ENCODE measurements at places on chromosomes 11 and 22. TPM values are rescaled to one million over a fixed set of nuclear protein-coding genes. Genes with fewer than 3 reads are reported as not detected.

GRCh38 chr11:128667873-128668272 lies 26.0 kb upstream of the FLI1 start:
- H3K4me1 ChIP-seq: peaks cover 4% of the 10 kb centered on the region
- H3K27ac ChIP-seq: no peak overlapping the region
- H3K27me3 ChIP-seq: no peaks in the 10 kb centered on the region
- no peaks in the 10 kb centered on the region for H3K36me3 ChIP-seq

DNA sequence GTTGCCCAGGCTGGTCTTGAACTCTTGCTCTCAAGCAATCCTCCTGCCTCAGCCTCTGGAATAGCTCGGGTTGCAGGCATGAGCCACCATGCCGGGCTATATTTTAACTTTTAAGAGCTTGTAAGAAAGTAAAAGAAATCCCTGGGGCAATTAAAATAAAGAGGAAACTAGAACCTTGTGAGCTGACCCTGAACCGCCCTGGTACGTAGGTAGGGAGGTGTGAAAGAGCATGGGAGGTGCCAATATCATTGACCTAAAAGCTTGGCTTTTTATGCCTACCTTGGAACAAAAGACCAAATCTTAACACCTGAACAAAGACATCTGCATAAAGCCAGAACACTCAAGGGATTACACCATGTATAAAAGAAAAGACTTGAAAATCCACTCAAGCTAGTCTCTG lies 595.1 kb downstream of the SOX6 start:
- peaks cover 2% of the 10 kb centered on the region for H3K27me3 ChIP-seq
- no peak overlapping the region for H3K4me3 ChIP-seq
- H3K36me3 ChIP-seq: no peaks in the 10 kb centered on the region
- no peak overlapping the region for H3K27ac ChIP-seq

DNA sequence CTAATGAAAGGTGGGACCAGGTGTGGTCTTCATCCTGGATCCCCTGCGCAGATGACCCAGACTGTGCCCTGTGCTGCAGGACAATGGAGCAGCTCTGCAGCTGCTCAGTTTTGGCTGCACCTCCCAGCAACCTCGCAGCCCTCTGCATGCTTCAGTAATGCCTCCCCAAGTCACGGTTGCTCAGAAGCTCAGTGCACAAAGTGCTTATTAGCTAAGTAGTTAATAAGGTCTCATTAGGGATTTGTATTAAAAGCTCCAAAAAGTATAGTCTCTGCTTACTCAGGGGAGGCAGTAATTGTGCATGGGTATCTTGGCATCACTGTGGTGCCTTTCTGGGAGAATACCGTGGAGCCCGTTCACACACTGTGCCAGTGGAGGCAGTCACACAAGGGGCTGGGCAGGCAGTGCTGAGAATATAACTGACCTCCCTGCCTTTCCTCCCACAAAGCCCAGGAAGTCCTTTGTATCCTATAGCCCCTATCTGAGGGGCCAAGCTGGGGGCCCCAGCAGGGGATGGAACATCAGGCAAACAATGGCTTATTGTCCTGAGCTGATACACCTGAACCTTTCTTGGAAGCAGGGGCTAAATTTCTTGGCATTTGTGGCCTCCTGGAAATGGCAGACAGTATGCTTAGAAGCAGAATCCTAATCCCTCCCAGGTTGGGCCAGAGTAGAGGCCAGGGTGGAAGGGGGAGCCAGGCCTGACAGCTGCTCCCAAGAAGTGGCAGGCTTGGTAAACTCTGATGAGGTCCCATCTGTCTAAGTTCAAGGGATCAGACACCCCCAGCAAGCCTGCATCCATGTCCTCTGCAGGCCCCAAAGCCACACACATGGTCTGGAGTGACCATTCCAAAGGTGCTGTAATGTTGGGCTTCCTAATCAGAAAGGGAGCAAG lies 125.5 kb upstream of the PARVA start:
- H3K27me3 ChIP-seq: no peaks in the 10 kb centered on the region
- no peak for DNase-seq
- H3K27ac ChIP-seq: no peak overlapping the region
- H3K36me3 ChIP-seq: peaks cover 14% of the 10 kb centered on the region
- H3K4me1 ChIP-seq: no peaks in the 10 kb centered on the region

GRCh38 chr11:29336727-29337575 lies 679.9 kb downstream of the KCNA4 start:
- no peak overlapping the region for H3K27ac ChIP-seq
- no peaks in the 10 kb centered on the region for H3K36me3 ChIP-seq
- H3K27me3 ChIP-seq: no peaks in the 10 kb centered on the region
- H3K4me1 ChIP-seq: no peaks in the 10 kb centered on the region
- no peak for DNase-seq
- no peak overlapping the region for H3K4me3 ChIP-seq

DNA sequence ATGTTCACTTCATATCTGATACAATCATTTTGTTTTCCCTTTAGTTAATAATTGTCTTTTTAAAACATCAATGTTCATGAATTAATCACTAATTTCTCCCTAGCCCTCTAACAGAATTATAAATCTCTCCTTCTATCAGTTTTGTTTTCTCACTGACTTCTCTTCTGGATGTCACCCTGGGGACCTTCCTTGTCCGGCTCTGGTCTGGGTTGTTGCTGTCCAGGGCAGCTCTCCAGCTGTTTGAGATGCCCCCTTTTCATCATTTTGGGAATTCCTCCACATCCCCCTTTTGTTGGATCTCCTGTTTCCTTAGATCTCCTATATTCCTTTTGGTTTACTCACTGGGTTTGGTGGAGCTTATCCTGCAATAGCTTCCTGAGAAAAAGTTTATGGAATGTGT lies 35.6 kb upstream of the PSMA1 start:
- H3K4me1 ChIP-seq: peaks cover 3% of the 10 kb centered on the region
- peak overlapping the region; percentile 85 for H3K27ac ChIP-seq
- H3K27me3 ChIP-seq: no peaks in the 10 kb centered on the region
- H3K36me3 ChIP-seq: no peaks in the 10 kb centered on the region
- DNase-seq: no peak
- no peak overlapping the region for H3K4me3 ChIP-seq

DNA sequence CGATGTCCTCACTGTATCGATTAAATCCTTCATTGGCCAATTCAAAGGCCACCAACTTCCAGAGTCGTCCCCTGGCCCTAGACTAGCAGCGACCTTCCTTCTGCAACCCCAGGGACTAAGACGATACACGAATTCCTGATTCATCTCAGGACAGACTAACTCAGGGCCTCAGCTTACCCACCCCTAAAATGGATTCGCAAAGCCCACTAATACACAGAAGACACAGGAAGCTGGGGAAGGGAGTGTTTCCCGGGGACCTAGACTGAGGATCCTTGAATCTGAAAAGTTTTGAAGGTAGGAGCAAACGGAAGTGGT lies 509 bp downstream of the LAMTOR1 start:
- H3K4me3 ChIP-seq: peak overlapping the region; percentile 98
- no peak for DNase-seq
- H3K4me1 ChIP-seq: peaks cover 15% of the 10 kb centered on the region
- no peaks in the 10 kb centered on the region for H3K27me3 ChIP-seq
- H3K27ac ChIP-seq: peak overlapping the region; percentile 88

DNA sequence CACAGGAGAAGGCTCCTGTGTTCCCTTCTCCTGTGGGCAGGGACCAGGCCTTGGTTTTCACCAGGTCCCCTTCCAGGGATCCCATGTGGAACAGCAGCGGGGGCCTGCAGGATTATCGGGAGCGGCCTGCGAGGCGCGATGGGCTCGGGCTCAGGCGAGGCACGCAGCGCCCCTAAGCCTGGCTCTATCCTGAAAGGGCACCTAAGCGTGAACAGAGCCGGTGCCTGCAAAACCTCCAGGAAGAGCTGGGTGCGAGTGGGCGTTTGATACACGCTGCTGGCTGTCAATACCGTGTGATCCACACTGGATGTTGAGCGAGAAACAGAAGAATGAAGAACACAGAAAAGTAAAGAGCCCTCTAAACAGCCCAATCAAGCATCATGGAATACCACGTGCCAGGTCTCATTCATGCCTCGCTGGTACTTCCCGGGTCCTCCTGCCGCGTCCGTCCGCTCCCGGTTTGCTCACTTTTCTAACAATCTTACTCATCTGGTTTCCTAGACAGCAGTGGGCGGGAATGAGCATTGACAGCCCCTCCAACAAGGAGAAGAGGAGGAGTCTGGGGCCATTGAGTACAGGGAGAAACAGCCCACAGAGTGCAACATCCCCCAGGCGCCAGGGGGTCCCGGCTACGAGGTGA lies 12.5 kb downstream of the OSBPL5 start:
- H3K27me3 ChIP-seq: no peaks in the 10 kb centered on the region
- no peak overlapping the region for H3K4me3 ChIP-seq
- H3K4me1 ChIP-seq: peaks cover 26% of the 10 kb centered on the region
- peaks cover 81% of the 10 kb centered on the region for H3K36me3 ChIP-seq
- no peak overlapping the region for H3K27ac ChIP-seq

DNA sequence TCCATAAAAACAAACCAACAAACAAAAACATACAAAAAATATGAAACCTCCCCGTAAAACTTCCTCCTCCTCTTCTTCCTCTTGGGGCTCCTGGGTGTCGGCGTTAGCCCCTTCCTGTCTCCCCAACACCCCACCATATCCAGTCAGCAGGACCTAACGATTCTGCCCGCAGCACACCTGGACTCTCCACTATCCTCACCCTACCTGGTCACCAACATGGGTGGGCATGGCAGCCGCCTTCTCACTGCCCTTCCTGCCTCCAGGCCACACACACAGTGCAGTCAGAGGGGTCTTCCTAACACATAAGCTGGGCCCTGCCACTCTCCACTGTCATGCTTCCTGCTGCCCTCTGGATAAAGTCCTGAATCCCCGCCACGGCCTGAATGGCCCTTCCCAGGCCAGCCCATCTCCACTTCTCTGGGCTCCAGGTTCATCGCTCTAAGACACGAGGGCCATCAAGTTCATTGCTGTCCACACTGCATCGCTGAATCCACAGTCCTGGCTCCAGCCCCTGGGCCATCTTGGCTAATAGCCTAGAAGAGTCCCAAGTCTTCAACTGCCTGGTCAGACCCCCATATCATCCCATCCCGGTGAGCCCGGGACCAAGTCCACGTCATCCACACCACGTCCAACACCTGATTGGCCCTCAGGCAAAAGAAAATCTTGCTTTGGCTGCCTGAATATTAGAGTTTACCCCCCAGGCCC lies 76.2 kb downstream of the IGLL1 start:
- no peak for DNase-seq
- H3K36me3 ChIP-seq: no peaks in the 10 kb centered on the region
- H3K4me3 ChIP-seq: no peak overlapping the region
- H3K4me1 ChIP-seq: no peaks in the 10 kb centered on the region
- no peaks in the 10 kb centered on the region for H3K27me3 ChIP-seq

GRCh38 chr11:29002816-29003215 lies 894.6 kb downstream of the METTL15 start:
- H3K27ac ChIP-seq: no peak overlapping the region
- no peaks in the 10 kb centered on the region for H3K27me3 ChIP-seq
- no peak overlapping the region for H3K4me3 ChIP-seq
- no peaks in the 10 kb centered on the region for H3K4me1 ChIP-seq

- H3K36me3 ChIP-seq: no peaks in the 10 kb centered on the region
- peaks cover 42% of the 10 kb centered on the region for H3K4me1 ChIP-seq
- no peak overlapping the region for H3K4me3 ChIP-seq
- no peak overlapping the region for H3K27ac ChIP-seq
- DNase-seq: no peak
These were observed 46.7 kb downstream of the ABTB2 start for GRCh38 chr11:34311126-34311525.

DNA sequence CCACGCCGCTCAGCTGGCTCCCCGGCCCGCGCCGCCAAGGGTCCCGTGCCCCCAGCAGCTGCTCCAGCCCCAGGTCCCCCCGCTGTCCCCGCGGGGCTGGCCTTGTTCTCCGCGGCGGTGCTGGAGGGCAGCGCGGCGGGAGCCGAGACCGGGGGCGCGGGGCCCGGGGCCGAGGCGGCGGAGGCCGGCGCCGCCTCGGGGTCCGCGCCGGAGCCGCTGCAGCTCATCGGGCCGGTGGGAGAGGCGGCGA lies 128 bp downstream of the TAF10 start:
- H3K4me1 ChIP-seq: peaks cover 27% of the 10 kb centered on the region
- no peaks in the 10 kb centered on the region for H3K27me3 ChIP-seq
- peak overlapping the region; percentile 99 for H3K27ac ChIP-seq
- H3K36me3 ChIP-seq: peaks cover 45% of the 10 kb centered on the region
- DNase-seq: no peak

DNA sequence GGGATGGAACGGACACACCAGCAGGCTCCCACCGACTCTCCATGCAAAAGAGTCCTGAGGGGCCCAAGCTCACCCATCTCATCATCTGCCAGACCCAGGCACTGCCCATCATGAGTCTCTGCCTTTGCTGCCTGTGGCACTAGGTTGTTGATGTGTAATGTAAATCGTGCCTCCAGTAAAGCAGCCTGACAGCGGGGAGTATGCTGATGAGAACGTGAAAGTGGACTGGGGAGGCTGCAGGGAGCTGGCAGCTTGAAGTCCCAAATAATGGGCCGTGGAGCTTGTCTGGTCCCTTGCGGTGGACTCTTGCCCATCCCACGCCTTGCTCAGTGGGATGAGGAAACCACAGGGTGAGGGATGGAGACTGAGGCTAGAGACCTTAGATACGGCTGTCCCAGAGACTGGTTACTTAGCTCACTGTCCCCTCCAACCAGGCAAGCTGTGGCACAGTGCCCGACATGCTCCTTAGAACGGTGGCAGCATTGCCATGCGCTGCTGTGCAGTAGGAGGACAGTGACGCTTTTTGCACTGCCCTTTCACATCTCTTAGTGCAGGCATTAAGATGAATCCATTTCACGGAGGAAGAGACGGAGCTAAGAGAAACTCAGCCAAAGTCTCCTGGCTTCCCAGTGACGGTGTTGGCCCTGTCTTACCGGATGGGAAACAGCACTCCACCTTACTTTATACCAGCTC lies 39.6 kb upstream of the PLET1 start:
- no peak overlapping the region for H3K4me3 ChIP-seq
- no peak overlapping the region for H3K27ac ChIP-seq
- H3K27me3 ChIP-seq: no peaks in the 10 kb centered on the region

The DUSP18 gene
- 3.3 TPM for total RNA-seq

The OR51E2 gene
- under 0.01 TPM for total RNA-seq

- H3K4me3 ChIP-seq: no peak overlapping the region
- no peak overlapping the region for H3K27ac ChIP-seq
- H3K4me1 ChIP-seq: no peaks in the 10 kb centered on the region
These were observed 9.6 kb upstream of the MS4A10 start for GRCh38 chr11:60775420-60775961.

GRCh38 chr11:76997512-76997911 lies 36.7 kb upstream of the B3GNT6 start:
- no peaks in the 10 kb centered on the region for H3K4me1 ChIP-seq
- no peaks in the 10 kb centered on the region for H3K36me3 ChIP-seq
- no peak for DNase-seq
- no peaks in the 10 kb centered on the region for H3K27me3 ChIP-seq
- no peak overlapping the region for H3K27ac ChIP-seq

GRCh38 chr11:73995247-73995646 lies 12.6 kb upstream of the UCP2 start:
- DNase-seq: peak; percentile 84
- no peaks in the 10 kb centered on the region for H3K36me3 ChIP-seq
- H3K27ac ChIP-seq: peak overlapping the region; percentile 75
- H3K4me3 ChIP-seq: no peak overlapping the region
- H3K4me1 ChIP-seq: peaks cover 28% of the 10 kb centered on the region

The SYCE3 gene
- 0.19 TPM for total RNA-seq

The RHOD gene
- total RNA-seq: 2.8 TPM

Data from thymus (tissue), 14 donors.